ENCODE measurements at places on chromosomes 12 and 14.

DNA sequence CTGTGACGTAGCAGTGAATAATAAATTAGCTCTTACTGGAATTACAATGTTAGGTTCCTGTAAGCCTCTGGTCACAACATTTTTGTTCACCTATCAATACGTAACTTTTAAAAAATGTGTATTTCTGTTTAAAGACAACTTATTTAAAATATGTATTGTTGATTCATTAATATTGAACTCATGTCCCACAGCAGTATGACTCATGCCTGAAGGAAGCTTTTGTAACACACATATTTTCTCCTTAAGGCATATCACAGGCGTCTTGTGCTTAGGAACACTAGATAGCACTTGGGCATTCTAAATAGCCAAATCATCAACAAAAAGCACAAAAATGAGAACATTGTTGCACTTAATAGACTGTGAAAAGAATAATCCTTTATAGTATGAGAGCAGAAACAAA, 92.5 kb downstream of the GPHN start:
- DNase-seq, result no peak

DNA sequence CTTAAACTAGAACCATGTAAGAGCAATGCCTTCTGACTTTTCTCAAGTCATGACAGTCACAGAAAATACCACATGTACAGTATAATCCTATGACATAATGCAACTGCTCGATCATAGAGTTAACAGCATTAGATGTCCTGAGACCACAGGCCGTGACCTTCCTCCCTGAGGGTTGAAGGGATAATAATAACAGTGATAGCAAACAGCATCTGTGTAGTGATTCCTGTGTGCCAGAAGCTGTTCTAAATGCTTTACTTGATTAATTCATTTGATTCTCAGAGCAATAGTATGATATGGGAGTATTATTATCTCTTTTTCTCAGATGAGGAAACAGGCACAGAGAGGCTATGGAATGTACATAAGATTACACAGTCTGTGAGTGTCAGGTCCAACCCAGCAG, 53.2 kb downstream of the SLC35F4 start:
- no peak for DNase-seq

DNA sequence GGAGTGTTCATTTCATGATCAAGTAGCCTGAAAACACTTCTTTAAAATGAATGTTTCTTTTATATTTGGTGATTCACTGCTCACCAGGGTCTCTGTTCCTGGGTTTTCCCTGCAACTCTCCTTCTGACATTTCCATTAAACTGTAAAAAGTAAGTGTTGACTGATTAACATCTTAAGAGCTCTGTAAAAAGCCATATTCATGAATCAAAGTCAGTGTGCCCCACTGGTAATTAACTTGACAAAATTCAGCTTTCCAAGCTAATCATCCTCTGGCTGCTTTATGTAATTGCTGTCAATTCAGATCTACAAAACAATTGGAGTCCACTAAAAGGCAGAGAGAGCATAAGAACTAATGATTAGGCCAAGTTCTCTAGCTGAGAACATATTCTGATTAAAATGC, 41.6 kb downstream of the CNTN1 start:
- no peak for DNase-seq

DNA sequence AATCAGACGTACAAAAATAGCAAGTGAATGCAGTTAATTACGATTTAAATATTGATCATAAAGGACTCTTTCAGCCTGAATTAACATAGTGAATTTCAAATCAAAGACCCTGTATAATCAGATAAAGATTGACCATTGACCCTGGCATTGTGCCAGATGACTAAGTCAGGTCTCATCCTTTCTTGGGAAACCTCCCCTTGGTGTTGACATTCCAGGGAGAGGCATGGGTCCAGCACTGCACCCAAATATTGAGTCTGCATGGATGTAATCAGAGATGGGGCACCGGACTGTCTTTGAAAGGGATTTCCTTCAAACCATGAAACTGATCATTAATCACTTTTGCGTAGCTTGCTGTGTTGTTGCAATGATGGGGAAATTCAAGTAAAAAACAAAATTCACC, 1138.2 kb downstream of the BCL11B start:
- DNase-seq, result no peak

DNA sequence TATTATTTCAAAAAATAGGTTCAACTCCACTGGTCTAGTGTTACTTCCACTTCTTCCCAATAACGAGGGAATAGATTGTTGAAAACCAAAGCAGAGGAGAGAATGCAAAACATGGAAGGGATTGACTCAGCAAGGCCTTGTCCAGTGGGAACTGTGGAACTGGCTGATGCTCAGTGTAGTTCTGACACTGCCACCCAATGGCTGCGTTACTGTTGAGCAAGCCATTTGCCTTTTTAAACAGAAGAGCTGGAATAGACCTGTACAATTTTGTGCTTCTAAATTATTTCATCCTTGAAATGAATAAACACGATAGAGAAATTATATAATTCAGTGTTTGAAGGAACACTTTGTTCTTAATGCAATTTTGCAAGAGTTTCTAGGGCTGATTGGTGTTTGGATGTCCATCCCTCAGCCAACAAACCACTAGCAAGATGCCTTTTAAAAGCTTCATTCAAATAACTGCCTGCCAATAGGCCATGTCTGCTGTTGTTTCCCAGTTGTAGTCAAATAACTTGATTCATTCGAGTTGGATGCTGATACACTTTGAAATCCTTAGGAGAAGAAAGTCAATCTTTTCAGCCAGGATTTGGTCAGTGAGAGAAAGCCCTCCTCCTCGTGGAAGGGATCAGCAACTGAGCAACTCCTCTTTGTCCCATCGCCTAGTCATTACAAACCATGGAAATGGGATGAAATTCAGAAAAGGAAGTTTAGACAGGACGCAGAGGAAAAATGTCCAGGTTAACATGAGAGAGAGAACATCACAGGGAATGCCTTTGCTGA, 7.3 kb upstream of the MGP start:
- no peak for DNase-seq

DNA sequence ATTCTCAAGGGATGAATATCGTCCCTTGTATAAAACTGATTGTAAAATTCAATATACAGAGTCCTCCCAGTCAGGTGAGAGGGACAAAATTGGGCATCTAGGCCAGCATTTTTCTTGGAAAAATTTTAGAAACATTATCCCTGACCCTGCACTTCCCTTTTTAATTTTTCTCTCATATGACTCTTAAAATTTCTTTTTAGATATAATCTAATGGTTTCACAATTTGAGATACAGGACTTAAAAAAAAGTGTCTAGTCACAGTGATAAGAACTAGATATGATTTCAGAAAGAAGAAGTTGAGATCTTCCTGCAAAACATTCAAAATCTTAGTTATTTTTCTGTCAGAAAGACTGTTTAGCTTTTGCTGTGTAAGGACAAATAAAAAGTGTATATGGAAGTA, 270.8 kb upstream of the PPFIA2 start:
- DNase-seq, result no peak

DNA sequence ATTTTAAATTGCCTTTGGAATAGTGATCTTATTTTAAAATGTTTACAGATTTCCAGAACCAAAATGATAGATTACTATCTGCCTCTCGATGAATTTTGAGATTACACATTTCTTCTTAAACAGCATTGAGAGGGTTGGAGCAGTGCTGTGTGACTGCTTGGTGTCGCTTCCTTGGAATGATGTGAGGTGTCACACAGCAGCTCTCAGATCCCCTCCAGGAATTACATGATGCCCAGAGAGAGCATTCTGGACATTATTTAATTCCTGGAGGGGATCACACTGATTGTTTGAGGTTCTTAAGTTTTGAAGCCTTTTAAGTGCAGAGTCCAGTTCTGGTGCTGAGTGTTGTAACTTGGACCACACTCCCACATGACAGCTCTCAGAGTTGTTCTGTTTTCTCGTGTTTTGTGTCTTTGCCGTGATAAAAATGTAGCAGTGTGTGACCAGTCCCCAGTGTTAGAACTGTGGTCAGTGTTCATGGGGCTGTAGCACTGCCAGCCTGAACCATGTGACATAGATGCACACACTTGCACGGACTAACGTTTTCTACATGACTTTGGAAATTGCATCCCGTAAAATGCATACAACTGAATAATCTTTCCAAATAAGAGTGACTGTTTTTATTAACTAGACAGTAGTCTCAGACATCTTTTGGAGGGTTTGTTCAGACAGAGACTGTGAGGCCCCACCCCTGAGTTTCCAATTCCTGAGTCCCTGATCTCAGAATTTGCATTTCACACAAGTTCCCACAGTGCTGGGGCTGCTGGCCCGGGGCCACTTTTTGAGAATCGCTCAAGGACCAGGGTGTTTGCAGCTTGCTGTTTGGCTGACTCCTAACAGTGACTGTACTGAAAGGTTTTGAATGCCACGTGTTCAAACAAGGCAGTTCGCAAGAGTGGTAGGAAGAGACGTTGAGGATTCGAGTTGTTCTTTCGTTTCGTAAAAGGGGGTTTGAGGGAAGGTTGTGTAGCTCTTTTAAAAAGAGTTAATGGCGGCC, 26.0 kb downstream of the XRCC3 start:
- no peak for DNase-seq

- no peak for DNase-seq
Measured at GRCh38 chr14:88005050-88005481, at the start of gene GPR65. Gene GPR65 (plus strand): TSS chr14:88005135. CDS start chr14:88010848, 5,713 bp downstream.

- no peak for DNase-seq
Measured at GRCh38 chr12:93287149-93287548, 90.6 kb upstream of the NUDT4 start.

DNA sequence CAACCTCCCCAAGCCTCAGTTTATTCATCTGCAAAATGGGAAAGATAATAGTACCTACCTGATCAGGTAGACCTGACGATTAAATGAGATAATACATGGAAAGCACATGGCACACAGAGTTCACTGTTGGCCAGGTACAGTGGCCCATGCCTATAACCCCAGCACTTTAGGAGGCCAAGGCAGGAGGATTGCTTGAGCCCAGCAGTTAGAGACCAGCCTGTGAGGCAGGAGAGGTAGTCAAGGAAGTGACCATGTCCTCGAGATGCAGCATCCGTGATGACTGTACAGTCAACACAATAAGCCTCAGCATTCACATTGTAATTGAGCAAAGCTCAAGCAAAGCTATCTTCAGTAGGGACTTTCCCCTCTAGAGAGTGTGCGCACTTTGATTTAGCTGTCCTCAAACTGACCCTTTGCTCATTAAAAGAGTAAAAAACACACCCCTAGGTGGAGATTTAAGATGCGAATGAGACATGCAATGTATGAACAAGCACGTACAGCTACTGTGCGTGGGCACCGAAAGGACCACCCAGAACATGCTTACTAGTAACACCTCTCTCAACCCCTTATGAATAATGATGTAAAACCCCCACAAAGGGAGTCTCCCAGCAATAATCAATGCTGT, 9.9 kb downstream of the ISCU start:
- DNase-seq, result no peak

GRCh38 chr12:132909030-132909368, 21.6 kb upstream of the CHFR start:
- DNase-seq, result no peak

DNA sequence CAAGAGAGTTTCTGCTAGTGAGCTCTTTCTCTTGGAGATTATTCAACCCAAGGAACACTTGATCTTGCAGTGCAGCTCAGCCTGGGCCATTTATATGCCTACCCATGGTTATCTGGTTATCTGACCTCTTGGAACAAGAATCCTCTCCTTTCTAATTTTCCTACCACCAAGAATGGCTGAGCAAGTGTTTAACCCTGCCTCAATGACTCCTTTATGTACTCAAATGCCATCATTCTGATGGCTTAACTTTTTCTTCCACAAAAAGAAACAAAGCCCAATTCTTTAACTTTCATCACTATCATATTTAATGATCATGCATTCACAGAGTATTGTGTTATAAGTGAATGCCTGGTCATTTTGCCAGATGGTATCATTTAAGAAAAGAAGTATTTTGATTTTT, 67.8 kb downstream of the TMEM117 start:
- DNase-seq, result no peak

GRCh38 chr14:104086210-104086660, 735 bp downstream of the ASPG start:
- DNase-seq, result no peak

GRCh38 chr12:2170376-2170775, 117.6 kb downstream of the CACNA1C start:
- DNase-seq, result no peak

DNA sequence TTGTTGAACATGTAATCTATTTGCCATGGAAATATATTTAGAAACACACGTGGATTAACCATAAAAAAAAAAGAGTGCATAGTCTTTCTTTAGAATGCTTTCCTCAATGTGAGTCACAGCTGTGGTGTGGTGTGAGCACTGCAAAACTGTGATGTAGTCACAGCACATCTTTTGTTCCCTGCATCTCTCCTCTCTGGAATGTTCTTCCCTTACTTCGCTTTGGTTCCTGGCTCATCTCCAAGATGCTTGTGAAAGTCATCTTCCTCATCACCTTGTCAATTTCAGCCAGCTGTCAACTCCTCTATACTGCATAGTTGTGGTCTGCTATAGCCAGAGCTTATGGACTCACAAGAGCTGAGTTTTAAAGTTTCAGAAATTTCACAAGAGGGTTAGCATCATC, 60.2 kb downstream of the STAB2 start:
- no peak for DNase-seq

GRCh38 chr12:15278816-15279658, 43.3 kb upstream of the PTPRO start:
- no peak for DNase-seq

GRCh38 chr12:77133566-77133965, 68.2 kb upstream of the E2F7 start:
- DNase-seq, result no peak

DNA sequence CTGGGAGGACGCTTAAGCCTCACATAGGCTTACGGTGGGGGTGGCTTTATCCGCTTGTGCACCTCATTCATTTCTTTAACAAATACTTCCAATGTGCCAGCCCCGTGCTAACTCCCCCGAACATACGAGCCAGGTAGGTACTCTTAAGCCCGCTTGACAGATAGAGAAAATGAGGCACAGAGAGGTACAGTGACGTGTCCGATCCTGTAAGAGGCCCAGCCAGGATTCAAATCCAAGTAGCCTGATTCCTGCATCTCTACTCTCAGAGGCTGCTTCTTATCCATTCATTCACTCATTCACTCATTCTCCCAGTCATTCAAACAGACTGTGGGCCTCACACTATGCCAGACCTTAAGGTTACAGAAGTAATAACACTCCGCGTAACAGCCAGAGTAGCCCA, 477 bp downstream of the OAS3 start:
- DNase-seq, result no peak

- no peak for DNase-seq
Measured at GRCh38 chr14:73323896-73324399, 86.6 kb downstream of the PAPLN start.

DNA sequence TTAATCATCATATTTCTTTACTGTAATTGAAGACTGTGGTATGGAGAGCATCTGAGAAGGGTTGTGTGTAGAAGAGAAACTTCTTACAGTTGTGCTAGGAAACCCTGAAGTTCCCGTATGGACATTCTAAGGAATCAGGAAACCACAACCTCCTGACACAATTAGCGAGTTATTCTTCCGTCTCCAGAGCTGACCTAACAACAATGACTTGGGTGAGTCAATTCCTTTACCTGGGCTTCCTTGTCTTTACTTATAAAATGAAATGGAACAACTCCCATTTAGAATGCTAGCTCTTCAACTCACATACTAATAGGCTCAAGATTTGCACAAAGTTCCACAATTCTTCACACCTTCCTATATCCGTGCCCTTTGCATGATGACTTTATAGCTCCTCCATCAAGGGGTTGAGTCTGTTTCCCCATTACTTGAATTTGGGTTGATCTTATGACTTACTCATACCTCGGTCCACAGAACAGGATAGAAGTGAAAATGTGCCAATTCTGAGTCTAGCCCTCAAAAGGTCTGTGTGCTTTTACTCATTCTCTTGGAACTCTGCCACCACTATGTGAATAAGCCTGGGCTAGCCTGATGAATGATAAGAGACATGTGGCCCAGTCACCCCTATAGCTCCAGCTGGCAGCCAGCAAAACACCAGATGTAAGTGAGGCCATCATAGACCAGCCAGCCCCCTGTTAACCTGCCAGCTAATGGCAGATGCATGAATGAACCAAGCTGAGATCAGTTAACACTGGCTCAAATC, 459.4 kb downstream of the ETNK1 start:
- no peak for DNase-seq

Data from activated T-helper 1 cell treated with anti-CD3 and anti-CD28 coated beads, Interleukin-2, amount 50 U/mL, for 16 hours (primary cell).